ENCODE measurements at places on chromosomes 1 and 21.

- no peak for DNase-seq
These were observed 15.0 kb upstream of the ZZZ3 start for GRCh38 chr1:77697441-77697840.

DNA sequence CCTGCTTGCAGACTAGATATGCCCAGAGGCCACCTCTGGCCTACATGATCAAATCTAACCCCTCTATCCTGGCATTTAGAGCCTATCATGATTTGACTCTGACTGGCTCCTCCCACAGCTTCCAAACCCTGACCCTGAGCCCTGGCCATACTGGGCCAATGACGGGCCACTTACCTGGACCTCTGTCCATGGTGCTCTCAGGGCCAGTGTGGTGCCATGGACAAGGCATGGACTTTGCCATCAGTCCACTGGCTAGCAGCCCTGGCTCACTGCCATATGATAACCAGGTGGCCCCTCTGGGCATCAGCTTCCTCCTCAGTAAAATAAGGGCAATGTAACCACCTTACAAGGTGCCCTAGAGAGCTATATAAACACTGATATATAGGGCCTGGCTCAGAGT, 713.4 kb downstream of the PTPRU start:
- DNase-seq: no peak

DNA sequence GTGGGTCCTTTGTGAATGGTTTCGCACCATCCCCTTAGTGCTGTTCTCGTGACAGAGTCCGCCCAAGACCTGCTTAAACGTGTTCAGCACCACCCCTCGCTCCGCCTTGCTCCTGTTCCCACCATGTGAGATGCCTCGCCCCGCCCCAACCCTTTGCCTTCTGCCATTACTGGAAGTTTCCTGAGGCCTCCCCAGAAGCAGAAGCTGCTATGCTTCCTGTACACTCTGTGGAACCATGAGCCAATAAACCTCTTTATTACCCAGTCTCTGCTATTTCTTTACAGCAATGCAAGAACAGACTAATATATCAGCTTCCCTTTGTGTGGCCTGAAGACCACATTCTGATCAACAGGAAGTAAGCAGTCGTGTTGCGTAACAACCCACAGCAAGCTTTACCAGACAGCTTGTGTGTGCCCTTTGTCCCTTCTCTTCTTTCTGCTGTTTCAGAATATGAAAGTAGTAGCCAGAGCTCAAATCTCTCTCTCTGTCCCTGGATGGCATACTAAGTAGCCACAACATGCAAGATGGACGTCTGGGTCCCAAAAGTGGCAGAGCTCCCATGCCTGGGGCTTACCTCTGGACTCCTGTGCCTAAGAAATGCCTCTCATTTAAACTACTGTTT, 14.1 kb downstream of the HENMT1 start:
- DNase-seq: no peak

DNA sequence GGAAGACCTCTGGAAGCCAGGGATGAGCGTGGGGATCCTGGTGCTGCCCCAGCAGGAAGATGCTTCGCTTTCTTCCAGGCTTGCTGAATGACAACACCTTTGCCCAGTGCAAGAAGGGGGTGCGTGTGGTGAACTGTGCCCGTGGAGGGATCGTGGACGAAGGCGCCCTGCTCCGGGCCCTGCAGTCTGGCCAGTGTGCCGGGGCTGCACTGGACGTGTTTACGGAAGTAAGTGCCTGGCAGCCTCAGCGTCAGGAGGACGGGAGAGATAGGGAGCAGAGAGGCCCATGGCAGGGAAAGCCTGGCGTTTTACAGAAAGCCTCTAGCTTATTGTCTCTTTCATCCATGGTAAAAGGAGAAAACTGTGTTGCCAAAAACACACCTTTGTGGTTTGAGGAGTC, 23.5 kb downstream of the PHGDH start:
- DNase-seq: peak; percentile 21

DNA sequence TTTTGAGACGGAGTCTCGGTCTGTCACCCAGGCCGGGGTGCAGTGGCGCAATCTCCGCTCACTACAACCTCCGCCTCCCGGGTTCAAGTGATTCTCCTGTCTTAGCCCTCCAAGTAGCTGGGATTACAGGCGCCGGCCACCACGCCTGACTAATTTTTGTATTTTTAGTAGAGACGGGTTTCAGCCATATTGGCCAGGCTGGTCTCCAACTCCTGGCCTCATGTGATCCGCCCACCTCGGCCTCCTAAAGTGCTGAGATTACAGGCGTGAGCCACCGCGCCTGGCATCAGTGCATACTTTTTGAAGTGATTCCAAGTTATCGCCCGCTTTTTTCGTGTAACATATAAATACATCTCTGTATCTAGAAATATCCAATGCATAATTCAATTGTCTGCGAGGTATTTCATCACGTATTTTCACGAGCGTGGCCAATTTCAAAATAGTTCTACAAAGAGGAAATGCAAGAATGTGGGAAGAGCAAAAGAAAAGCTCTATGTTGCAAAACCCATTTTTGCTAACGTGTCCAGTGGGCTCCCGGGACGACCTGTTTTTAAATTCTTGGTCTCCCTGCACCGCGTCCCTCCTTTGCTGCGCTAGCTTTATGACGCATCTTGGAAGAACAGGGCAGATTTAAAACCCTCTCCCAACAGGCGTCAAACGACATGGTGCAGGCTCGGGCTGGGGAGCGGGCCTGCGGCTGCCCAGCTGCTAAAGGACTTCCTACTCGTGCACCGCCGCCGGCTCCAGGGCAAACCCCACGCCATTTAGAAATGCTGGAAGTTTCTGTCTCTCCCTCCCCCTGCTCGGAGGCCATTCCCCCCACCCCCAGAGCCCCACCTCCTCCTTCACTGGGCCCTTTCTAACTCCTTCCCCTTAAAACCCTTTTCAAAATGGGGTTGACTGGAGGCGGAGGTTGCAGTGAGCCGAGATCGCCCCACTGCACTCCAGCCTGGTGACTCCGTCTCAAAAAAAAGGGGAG, 923 bp upstream of the IFNGR2 start:
- DNase-seq: peak; percentile 38

DNA sequence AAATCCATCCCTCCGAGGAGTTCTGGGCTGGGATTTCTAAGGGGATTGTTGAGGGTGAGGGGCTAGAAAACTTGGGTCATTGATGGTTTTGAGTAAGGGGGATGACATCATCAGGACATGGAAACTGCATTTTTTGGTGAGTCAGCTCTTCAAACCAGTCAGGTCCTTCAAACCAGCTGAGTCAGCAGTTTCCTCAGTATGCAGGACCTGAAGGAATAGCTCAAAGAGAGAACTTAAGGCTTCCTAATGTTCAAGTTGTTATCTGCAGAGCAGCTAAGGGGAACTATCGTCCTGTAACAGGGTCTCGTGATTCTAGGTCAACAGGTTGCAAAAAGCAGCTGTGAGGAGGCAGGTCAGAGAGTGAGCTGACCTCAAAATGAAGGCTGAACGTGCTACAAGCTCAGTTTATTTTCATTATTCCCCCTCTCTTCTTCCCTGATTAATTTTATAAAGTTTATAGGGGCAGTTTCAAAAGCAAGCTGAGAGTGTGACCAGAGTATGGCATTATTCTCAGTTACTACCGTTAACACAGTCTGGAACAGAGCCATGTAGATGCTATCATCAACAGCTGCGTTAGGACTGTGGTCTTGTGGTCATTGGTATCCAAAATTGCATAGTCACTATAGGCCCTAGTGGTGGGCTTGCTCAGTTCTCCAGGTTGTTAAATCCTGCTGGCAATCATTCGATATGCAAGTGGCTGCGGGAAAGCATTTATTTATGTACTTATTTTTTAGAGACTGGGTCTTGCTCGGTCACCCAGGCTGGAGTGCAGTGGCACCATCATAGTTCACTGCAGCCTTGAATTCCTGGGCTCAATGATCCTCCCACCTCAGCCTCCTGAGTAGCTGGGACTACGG, 10.7 kb upstream of the SDC3 start:
- no peak for DNase-seq

DNA sequence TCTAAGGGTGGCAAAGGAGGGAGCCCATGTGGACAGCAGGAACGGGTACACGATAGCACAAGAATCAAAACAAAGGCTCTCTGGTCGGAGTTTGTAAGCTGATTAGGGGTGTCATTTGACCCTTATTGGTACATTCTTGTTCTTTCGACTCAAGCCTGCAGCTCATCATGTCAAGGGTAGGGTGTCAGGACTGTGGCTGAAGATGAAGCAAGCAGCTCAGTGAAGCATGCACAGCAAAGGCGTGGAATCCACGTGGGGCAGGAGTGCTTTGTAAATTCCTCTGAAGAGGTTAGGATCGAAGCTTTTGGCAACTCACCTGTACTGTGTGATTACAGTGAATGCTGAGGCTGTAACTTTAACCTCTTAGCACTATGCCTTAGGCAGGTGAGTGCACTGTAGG, 4.7 kb upstream of the ABCB10 start:
- no peak for DNase-seq

Measured in anterior cingulate cortex (tissue), 58 donors.